CD4-positive, alpha-beta T cell treated with Interleukin-2 at 100 ng/mL for 4 hours (primary cell): ENCODE measurements at places on chromosomes 1 and 21.

- DNase-seq = no peak
Observed at GRCh38 chr1:74427681-74428080, 84.7 kb downstream of the LRRC53 start.

DNA sequence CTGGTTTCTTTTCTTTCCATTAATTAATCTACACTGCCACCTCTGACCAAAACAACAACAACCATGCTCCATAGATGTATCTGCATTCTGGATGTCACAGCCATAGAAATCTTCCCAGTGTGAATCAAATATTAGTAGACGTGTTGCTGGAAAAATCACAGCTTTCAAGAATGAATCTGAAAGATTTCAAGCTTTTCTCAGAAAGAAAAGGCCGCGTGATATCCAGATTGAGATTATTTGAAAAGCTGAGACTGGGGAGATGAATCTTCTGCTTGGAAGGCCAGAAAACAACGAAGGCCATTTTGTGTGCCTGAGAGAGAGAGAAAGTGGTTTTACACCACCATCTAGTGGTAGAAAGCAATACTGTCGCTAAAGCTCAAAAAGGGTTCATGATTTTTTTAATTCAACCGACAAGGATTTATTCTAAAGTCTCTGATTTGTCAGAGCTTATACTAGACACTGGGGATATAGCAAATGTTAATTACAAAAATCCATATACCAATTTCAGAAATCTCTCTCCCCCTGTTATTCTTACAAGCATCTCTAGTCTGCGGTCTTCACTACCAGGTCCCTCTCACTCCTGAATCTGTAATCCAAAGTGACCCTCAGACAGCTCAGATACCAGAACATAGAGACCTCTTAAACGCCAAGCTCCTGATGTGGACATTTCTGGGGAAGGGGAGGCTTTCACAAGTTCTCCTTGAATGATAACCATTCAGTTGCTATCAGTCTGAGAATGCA is 87.5 kb upstream of the SGIP1 start:
- DNase-seq = peak; percentile 84

- peak; percentile 81 for DNase-seq
Observed at GRCh38 chr1:19715334-19716203, 50.9 kb downstream of the HTR6 start.

- peak; percentile 43 for DNase-seq
Observed at GRCh38 chr1:31155216-31155806, 84.4 kb downstream of the NKAIN1 start.

DNA sequence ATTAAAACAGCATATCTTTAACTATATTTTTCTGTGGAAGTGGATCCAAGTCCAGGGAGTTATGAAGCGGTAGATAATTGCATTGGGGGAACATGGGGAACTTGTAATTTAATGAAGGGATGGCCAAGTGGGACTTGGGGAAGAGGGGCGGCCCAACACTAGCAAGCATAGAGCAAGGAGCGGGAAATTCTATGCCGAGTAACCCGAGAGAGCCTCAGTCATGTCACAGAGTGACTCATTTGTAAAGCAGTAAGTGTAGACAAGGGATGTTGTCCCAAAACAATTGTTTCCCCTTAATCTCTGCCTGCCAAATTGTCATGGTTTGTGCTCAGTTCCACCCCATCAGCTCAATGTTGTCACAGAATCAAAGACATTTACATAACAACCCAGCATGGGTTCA is 620.1 kb downstream of the AJAP1 start:
- no peak for DNase-seq

GRCh38 chr1:55287723-55288122 is 72.6 kb upstream of the USP24 start:
- no peak for DNase-seq

- DNase-seq = no peak
Observed at GRCh38 chr1:185376840-185377635, 60.0 kb upstream of the IVNS1ABP start.

GRCh38 chr1:111483876-111484275 is 10.1 kb downstream of the C1orf162 start:
- DNase-seq = no peak

GRCh38 chr21:42160765-42161164 is 58.2 kb upstream of the ABCG1 start:
- no peak for DNase-seq

- DNase-seq = no peak
Observed at GRCh38 chr1:199522936-199523335, 504.6 kb upstream of the NR5A2 start.

GRCh38 chr1:56563568-56563967 is 15.8 kb downstream of the PLPP3 start:
- no peak for DNase-seq

- no peak for DNase-seq
Observed at GRCh38 chr1:66460776-66461175, 73.2 kb upstream of the SGIP1 start.

GRCh38 chr1:26145041-26145959 is 13.6 kb upstream of the FAM110D start:
- DNase-seq = peak; percentile 79

DNA sequence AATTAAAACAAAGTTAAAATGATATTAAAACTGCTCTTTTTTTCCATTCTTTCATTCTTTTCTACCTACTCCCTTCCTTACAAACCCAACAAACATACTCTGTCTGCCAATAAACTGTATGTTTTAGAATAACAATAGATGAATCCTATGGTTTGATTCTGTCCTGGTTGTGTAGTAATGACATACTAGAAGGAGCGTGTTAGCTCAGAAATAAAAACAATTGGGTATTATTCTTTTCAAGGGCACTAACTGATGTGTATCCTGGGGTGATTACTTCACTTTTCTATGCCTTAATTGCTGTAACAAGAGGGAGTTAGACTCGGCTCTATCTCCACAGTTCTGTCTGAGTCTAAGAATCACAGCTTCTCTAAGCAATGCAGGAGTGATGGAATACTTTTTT is 194.4 kb downstream of the GIPC2 start:
- DNase-seq = no peak

- DNase-seq = no peak
Observed at GRCh38 chr1:226440512-226440911, 32.6 kb upstream of the PARP1 start.

DNA sequence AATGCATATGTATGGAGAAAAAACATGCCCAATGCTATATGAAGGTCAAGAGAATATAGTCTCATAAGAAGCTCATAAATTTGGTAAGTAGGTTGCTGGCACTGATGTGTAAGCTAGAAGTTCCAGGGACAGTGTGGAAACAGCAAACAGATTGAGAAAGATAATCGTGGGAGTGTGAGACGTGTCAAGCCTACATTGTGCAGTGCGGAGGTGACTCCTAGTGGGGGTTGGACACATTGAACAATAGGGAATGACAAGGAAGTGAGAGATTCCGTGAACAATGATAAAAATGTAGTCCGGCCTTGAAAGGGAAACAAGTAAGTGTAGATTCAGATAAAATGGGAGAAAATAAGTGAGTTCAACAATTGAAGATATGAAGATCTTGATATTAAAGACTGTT is 788.4 kb upstream of the PRMT6 start:
- no peak for DNase-seq

- DNase-seq = no peak
Observed at GRCh38 chr1:235006132-235006721, 122.4 kb downstream of the TOMM20 start.

DNA sequence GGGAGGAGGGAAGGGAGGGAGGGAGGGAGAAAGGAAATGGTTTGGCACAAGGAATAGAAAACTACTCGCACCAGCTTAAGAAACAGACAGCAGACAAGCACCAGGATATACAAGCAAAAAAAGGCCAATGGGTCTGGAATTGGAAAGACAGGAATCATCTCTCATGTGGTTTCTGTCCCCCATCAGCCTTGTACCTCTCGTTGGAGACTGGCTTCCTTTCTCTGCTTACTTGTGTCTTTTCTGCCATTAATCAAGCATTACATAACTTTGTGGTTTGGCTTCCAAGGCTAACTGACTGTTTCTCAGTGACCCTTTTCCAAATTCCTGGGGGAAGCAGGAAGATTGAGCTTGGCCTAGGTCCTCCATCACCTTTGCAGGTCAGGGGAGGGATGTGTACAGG is 11.8 kb upstream of the RALGPS2 start:
- no peak for DNase-seq

DNA sequence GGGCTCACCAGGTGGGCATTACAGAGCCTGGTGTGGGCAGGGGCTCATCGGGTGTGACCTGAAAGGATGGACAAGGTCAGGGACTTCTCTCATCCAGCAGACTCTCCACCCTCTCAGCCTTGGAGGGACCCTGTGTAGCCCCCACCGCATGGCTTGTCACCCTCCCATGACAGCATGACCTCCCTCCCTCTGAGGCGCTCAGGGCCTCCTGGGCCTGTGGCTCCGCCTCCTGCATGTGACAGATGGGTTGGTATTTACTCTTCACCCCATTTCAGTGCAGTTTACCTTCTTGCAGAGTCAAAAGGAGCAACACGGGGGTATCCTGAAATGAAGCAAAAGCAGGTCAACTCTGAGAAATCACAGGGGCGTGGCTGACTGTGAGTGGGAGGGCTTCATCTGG is 298.6 kb upstream of the AJAP1 start:
- DNase-seq = no peak

- DNase-seq = peak; percentile 35
Observed at GRCh38 chr1:204989266-204990058, 53.5 kb upstream of the CNTN2 start.

DNA sequence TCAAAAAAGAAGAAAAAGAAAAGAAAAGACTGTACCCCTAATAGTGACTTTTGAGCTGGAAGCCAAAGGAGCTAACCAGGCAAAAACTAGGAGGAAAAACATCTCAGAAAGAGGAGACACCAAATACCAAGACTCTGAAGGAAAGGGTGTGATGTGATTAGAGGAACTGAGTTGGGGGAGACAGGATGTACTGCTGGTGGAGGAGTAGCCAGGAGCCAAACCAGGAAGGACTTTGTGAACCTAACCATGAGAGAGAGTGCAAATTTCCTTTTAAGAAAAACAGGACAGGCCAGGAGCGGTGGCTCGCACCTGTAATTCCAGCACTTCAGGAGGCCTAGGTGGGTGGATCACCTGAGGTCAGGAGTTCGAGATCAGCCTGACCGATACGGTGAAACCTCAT is 4.1 kb upstream of the RBP7 start:
- no peak for DNase-seq

GRCh38 chr1:200333329-200333728 is 76.5 kb downstream of the ZNF281 start:
- DNase-seq = no peak

GRCh38 chr1:118185084-118185832 is at the start of gene SPAG17:
SPAG17 (minus strand) TSS chr1:118185228; CDS start chr1:118185157, 71 bp downstream.
- DNase-seq = no peak
